ENCODE measurements at places on chromosomes 16 and 17.

DNA sequence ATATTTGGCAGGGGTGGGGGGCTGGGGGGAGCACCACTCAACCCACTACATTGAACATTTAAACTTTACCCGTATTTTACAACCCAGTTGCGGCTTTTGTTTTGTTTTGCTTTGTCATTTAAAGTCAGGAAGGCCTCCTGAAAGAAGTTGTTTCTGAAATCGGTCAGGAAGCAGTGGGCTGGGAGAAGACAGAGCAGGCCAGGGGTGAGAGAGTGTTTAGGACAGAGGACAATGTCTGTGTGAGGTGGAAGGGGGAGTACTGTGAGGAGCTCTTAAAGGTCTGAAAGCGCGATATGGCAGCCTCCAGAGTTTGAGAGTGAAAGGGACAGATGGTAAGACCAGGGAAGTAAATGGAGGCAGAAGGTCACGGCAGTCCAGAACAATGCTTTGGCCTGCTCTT lies 6.1 kb upstream of the WFIKKN2 start:
- no peak for DNase-seq

DNA sequence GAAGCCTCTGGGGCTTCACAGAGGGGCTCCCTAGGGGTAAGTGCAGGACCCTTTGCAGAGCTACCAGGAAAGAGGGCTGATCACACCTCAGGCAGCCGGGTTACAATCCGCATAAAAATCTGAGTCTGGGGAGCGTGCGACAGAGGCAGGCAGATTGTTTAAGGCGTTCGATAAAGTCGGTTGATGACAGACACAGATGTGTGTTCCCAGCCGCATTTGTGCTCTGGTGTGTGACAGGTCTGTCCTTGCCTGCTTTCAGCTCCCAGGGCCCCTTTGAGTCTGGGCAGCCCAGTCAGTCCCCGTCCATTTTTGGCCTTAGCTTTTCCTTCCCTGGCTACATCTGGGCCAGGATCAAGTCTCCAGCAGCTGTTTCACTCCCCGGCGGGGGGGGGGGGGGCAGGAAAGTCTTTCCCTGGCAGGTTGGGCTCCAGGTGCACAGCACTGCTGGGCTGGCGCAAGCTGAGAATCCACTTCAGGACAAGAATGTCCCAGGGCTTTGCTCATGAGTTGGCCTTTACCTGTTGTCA lies 1.3 kb upstream of the ZACN start:
- no peak for DNase-seq

DNA sequence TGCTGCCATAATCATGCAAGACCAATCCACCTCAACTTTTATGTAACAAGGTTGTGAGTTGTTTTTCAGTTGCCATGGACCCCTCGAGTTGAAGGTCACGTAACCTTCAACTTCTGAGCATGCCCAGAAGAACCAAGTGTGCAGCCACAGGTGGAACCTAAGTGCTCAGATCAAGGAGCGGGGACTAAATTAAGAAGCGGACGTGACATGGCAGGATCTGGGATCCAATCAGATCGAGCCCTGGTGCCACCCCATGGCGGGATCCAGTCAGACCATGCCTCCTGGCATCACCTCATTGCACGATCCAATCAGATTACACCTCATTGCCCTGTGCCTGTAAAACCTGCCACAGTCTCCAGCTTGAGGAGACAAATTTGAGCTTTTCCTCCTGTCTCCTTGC lies 204.5 kb upstream of the CDH5 start:
- no peak for DNase-seq

GRCh38 chr17:28997806-28998205 lies 8.0 kb downstream of the SEZ6 start:
- DNase-seq: no peak

DNA sequence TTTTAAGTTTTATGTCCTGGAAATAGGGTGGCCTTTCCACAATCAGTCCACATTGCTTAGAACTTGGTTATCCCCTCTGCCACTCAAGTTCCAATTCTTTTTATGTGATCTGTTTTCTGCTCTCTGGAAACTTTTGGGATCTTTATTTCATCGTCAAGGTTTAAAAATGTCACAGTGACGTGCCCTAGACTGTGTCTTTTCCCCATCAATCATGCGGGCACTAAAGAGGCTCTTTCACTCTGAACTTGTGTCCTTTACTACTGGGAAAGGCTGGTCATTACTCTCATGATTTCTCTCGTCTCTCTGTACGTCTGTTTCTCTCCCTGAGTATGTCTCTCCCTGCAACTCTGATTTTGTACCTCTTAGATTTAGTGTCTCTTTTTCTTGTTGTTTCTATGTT lies 189.8 kb upstream of the AXIN2 start:
- DNase-seq: no peak

All from stimulated activated CD4-positive, alpha-beta T cell treated with anti-CD3 and anti-CD28 coated beads, Interleukin-15, amount 100 ng/mL, for 48 hours (primary cell).